ENCODE measurements at places on chromosomes 2 and 18. TPM values are rescaled to one million over a fixed set of nuclear protein-coding genes. Genes with fewer than 3 reads are reported as not detected.
A peak's percentile ranks its signal among the peaks of the same experiment; 100 is the strongest.

The OXER1 gene
- not detected for total RNA-seq

DNA sequence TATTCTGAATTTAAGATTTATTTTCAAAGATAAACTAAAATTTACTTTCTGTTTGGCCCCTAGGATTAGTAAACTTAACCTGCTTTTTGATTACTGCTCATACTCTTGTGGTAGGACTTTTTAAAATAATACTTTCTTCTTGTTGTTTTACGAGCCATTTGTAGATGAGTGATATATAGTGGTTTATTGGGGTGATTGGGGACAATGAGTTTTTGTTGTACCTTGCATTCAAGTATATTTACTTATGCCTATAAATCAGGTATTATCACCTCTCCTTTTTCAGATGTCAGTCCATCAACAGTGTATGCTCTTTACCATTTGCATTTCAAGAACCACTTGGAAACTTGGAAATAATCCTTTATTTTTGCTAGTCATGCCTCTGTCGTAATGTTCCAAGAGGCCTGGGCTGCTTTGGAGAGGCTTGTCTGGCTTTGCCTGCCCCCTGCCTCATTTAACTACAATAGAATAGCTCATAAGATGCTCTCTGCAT, 131.3 kb downstream of the COMMD1 start:
- no peak for DNase-seq

The GNAL gene
- 4.6 TPM for total RNA-seq

The UGT1A8 gene
- not detected for total RNA-seq

DNA sequence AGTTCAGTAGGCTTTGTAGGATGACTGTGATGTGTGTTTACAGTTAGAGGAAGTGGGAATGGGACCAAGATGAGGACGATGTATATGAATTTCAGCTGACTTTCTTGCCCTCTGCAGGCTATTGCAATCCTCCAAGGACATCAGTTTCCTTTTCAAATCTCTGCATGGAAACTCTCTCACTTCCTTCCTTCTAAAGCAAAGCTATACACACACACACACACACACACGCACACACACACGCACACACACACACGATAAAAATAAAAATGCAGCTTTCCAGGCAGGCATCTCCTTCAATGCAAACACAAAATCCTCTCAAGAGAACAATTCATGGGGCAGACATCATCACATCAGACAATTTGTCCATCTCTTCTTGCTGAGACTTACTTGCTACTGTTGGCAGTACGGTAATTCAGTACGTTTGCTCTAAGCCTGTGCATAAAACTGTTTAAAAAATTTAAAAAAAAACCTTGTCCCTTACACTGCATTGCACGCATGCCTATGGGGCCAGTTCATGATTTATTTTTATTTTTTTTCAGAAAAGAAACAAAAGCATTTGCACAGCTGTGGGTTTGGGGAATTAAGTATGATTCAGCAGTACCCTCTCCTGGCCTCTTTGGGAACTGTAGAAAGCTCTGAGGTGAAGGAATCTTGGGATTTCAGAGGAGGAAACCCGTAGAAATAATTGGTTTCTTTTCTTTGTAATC, 27.1 kb upstream of the ICOS start:
- DNase-seq: no peak

DNA sequence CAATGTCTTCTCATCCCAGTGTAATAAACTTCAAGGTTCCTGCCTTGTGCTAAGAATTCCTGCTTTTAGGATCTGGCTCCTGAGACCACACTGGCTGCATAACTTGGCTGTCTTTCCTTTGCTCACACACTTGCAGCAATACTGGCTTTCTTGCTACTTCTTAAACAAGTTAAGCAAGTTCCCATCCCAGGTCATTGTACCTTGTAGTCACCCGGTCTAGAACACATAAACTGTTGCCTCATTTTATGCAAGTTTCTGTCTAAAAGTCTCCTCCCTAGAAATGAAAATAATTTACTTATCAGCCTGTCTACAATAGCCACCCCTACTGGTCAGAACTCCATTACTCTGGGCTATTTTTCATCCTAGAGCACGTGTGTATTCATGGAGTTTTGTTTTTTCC, 887.9 kb upstream of the FAM98A start:
- no peak for DNase-seq

DNA sequence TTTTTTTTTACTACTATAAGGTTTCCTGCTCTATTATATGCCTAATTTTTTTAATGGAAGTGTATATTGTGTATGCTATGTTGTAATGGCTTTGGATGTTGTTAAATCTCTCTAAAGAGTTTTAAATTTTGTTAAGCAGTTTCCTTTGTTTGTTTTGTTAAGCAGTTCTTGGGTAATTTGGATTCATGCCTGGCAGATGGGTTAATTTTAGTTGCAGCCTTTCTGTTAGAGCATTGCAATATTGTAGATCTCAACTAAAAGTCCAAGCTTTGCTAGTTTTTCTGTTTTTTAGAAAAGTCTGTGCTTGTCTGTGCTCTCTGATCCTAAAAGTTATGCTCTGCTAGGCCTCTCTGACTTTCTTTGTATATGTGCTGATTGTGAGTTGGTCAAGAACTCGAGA, 1229.0 kb upstream of the NRXN1 start:
- no peak for DNase-seq

- peak; percentile 33 for DNase-seq
Measured at GRCh38 chr2:219252900-219253752, at the start of gene TUBA4B. TSS of gene TUBA4B (plus strand) at chr2:219253243. CDS start at chr2:219253408, 165 bp downstream.

DNA sequence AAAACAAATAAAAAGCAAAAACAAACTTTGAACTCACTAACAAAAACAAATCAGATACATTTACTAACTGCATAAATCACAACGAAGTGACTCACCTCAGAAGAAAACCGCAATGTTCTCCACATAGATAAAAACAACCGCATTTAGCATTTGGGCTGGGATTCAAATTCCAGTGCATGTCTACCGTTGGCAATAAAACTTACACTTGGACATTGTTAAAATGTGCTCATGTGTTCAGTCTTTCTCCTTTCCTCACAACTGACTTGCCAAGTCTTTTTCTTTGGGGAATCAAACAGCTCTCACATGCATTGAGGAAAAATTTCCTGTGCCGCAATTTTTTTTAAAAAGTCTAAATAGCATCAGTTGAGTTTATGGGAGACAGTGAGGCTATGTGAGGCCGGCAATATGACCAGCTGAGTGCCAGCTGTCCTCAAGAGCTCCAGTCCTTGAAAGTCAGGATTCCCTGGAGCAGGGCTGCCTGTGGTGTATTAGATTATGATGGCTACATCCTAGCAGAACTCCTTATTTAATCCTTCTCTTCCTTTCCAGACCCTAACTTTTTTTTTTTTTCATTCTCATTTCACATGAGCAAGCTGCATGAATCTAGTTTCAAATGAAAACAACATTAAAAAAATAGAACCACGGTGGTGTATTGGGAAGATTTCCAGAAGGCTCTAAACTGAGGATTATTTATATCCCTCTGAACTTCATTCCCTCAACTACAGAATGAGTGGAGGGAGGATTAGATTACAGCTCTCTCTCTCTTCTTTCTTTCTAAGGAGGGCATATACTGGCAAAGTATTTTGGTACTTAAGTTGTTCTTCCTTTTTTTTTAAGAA, 70.2 kb upstream of the MEIS1 start:
- DNase-seq: peak; percentile 59

The MC5R gene
- not detected for total RNA-seq

Data from uterus (tissue), 4 donors.